Daoy (cell line): ENCODE measurements at places on chromosomes 11 and 22. TPM values are rescaled to one million over a fixed set of nuclear protein-coding genes. Genes with fewer than 3 reads are reported as not detected.

Gene IFITM1
- 1.2 TPM in 2 replicates for total RNA-seq

GRCh38 chr11:118236170-118236569 lies 11.4 kb upstream of the JAML start:
- no peak for DNase-seq

- DNase-seq = no peak
Measured at GRCh38 chr11:69307871-69308431, 14.0 kb downstream of the MYEOV start.

DNA sequence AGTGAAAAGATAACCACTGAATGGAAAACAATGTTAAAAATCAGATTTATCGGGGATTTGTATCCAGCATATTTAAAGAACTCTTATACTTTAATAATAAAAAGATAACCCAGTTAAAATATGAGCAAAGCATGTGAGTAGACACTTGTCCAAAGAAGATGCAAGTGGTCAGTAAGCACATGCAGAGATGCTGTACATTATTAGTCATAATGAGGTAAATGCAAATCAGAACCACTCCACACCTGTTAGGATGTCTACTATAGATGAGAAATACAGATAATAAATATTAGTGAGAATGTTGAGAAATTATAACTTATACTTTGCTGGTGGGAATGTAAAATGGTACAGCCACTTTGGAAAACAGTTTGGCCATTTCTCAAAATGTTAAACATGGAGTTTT lies 28.0 kb downstream of the QSER1 start:
- DNase-seq = no peak
